Fibroblast of lung (primary cell): ENCODE measurements at places on chromosomes 13 and 19. TPM values are rescaled to one million over a fixed set of nuclear protein-coding genes. Genes with fewer than 3 reads are reported as not detected.
A peak's percentile ranks its signal among the peaks of the same experiment; 100 is the strongest.

Gene KIR2DL4
- not detected in 2 replicates for total RNA-seq

Gene CACNG6
- under 0.01 TPM in 1 of 2 replicates, not detected in the other for total RNA-seq

Gene CRB3
- 0.17 TPM in 1 of 2 replicates, not detected in the other for total RNA-seq

- DNase-seq = peak; percentile 74
Observed at GRCh38 chr13:27792393-27793218, at the start of gene GSX1. Gene GSX1, plus strand, starts transcription at chr13:27792483. Its CDS starts 208 bp downstream, at chr13:27792691.

DNA sequence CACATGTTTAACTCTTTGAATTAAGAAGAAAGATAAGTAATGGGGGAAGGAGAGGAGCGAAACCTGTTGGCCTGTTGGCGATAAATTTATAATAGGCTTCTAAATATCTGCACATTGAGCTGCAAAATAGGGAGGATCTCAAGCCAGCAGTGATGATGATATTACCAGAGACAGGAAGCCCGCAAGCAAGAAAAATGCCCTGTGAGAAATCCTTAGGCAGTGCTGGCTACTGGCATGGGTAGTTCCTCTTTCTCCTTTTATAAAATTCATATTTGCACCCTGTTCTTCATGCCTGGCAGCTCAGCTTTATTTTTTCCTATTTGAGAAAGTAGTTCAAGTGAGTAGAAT is 858 bp upstream of the USP12 start:
- DNase-seq = no peak

GRCh38 chr19:7211191-7211951 is 82.8 kb downstream of the INSR start:
- DNase-seq = no peak

DNA sequence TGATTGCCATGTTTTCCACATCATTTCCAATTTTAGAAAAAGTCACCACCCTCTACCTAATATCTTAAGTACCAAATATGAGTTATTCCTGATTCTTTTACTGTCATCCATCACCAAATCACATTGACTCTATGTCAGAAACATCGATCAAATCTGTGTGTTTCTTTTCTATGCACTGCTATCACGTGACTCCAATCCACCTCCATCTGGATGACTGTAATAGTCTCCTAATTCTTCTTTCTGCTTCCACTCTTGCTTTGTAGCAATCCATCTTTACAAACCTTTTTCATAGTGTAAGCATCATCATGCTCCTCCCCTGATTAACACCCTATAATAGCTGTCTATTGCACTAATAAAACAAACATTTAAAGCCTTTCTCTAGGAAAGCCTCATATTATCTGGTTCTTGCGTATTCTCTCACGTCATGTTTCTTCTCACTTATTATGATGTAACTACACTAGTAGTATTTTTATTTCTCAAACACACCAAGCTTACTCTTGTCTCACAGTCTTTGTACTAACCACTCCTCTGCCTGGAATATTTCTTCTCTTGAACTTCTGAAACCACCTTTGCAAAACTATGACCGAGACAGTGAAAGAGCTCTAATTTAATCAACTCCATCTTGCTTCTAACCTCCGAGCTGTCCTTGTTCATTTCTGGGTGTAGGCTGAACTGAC is 10.7 kb upstream of the FPR3 start:
- no peak for DNase-seq

GRCh38 chr19:40803857-40804782 is 5.1 kb downstream of the EGLN2 start:
- DNase-seq = no peak

- peak; percentile 99 for DNase-seq
Observed at GRCh38 chr13:24148414-24149235, 11.9 kb upstream of the SPATA13 start.

- DNase-seq = no peak
Observed at GRCh38 chr19:12695514-12695913, 917 bp downstream of the FBXW9 start.

- DNase-seq = peak; percentile 92
Observed at GRCh38 chr13:30340331-30341250, 33.2 kb upstream of the KATNAL1 start.

DNA sequence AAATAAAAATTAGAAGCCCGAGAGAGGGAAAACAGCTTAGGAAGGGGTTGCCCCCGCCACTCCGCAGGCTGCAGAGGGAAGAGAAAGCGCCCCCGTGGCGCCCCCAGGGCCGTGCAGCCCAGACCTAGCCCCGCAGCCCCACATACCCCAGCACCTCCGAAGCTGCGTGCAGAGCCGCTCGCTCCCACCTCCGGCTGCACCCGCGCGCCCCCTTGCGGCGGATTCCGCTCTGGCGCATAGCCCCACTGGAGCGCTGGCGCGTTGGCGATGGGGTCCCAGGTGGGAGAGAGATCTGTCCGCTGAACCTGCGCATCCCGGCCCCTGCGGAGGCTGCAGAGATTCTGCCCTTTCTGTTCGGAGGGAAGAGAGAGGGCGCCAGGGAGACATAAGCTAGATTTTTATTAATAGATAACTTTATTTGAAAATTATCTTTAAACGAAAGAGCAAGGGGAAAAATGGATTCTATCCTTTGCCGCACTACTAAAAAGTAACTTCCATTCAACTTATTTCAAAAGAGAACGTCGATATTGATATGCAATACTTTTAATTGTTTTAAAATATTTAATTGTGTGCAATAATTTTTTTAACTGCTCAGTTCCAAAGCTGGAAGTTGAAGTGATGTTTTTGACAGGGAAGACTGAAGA is 11.7 kb upstream of the CLN5 start:
- peak; percentile 50 for DNase-seq

- DNase-seq = peak; percentile 74
Observed at GRCh38 chr19:13938301-13939064, at the start of gene PODNL1. Gene PODNL1, minus strand, starts transcription at chr19:13938417. Its CDS starts 236 bp downstream, at chr19:13938181.
